ENCODE measurements at places on chromosomes 7 and 10.

- DNase-seq = no peak
Measured at GRCh38 chr10:32923849-32924248, 34.2 kb downstream of the ITGB1 start.

- peak; percentile 13 for DNase-seq
Measured at GRCh38 chr10:105925045-105925785, 1239.3 kb downstream of the SORCS1 start.

DNA sequence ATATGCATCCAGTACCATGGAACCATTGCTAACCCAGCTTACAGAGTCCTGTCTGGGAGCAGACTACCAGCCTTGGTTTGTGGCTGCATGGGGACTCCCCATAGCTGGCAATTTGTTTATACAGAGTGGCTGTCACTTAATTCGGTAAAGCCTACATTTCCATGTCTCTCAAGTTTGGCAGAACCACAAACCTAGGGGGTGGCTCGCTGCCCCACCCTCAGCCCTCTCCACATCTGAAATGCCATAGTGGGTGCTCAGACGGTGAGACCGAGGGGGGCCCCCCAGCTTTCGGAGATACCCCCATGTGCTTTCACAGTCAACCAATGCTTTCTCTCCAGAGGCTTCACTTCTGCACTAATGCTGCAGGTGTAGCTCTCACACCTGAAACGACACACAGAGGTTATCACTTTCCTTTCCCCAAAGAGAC, 75.5 kb upstream of the KAT6B start:
- no peak for DNase-seq

- no peak for DNase-seq
Measured at GRCh38 chr10:64039198-64039597, 518.0 kb downstream of the REEP3 start.

DNA sequence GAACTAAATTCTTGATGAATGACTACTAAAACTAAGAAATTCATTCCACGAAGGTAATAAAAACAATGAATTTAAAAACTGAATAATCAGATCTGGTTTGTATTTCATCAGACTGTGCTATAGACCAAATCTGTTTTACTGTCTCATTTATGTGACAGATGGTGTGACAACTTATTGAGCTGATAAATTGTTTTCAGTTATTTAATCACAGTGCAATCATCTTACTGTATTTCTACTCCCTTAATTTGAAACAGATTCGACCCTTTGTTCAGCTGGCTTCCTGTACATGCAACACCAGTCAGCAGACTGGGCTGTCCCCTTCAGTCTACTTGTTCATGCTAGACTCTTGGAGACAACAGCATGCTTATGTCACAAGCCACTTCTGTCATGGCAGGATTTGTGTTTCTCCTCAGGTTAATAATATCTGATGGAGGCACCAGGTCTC, 150.9 kb downstream of the MBL2 start:
- DNase-seq = no peak

DNA sequence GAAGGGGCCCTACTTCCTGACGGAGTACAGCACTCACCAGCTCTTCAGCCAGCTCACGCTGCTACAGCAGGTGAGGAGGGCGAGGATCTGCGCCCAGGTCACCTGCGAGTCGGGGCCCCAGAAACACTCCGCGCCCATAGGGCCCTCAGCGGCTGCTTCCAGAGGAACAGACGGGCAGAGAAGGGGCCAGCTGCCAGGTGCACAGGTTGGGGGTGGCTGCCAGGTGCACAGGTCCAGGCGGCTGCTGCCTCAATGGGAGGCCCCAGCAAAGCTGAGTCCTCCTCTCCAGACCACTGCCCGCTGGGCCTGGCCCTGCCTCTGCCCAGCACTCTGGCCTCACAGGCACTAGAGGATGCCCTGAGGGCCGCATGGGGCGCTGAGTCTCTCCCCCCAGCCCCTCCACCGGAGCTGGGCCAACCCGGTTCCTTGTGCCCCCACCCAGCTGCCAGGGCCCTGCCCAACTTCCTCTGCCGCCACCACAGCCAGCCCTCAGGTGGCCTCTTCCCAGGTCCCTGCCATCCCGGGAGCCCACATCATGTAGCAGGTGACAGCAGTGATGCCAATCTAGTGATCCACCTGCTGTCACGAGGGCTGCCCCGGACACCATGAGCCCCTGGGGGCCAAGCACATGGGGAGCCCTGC, 17.0 kb upstream of the UTF1 start:
- DNase-seq = no peak

- no peak for DNase-seq
Measured at GRCh38 chr7:66627881-66628360, 760 bp upstream of the KCTD7 start.

DNA sequence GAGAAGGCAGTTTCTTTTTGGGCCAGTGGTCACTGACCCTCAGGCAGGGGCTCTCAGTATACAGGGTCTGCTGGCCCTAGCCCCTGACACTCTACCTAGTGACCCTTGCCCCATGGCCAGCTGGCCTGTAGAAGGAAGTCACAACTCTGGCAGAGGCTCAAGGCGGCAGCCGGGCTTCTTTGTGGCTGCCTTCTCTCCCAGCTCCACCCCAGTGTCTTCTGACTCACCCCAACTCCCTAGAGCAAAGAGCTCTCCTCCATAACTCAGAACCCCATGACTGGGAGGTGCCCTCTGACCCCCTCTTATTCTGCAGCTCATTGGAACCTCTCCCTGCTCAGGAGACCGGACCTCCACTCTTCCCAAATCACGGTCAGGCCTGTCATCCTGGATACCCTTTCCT, 358.2 kb downstream of the FGFR2 start:
- no peak for DNase-seq

DNA sequence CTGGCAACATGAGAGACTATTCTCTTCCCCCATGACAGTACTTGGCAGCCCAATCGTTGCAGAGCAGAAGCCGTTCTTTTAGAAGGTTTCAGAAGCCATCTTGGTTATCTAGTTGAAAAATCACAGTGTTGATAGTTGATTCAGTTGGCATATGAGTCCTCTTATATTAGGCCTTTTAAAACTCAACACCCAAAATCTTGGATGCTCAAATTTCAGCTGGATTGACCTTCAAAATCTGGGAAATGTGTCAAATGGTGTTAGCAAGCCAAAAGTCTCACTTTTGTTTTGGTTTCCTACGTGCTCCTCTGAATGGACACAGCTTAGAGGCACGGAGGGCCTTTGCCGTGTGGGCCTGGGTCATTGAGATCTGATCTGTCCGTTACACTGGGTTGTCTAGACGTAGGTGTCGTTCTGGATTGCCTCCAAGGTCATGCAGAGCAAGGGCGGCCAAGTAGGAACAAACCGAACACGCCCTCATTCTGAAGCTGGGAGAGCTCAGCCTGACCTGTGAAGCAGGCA, 59.3 kb upstream of the BMPER start:
- DNase-seq = no peak

DNA sequence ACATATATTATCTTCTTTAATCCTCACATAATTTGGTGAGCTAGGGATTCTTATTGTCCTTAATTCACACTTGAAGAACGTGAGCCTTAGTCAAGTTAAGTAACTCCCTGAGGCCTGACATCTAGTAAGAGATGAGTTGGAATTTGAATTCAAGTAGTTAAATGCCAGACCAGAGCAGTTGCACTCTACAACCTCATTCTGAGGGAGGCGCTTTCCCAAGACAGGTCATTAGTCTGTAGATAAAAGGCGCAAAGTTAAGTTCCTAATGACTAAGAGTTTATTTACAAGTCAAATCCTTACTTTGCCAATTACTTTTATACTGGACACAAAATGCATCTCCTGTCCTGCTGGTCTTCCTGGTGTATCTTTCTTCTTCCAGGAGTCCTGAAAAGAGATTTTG, 3.6 kb upstream of the EXOC6 start:
- DNase-seq = no peak

GRCh38 chr7:100585511-100586265, at the start of gene LRCH4:
TSS of gene LRCH4 (minus strand) at chr7:100586129. CDS start at chr7:100586100, 29 bp downstream.
- peak; percentile 74 for DNase-seq

- no peak for DNase-seq
Measured at GRCh38 chr7:156731651-156732050, 91.1 kb downstream of the RNF32 start.

DNA sequence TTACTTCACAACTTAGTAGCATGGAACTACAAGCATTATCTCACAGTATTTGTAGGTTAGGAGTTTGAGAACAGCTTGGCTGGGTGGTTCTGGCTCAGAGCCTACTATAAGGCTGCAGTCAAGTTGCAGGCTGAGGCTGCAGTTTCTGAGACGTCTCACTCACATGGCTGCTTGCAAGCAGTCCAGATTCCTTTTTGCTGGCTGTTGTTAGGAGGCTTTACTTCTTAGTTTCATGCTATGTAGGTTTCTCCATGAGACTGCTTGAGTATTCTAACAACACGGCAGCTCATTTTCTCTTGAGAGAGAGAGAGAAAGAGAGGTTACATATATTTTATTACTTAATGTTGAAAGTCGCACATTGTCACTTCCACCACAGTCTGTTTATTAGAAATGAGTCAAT, 1073.9 kb downstream of the NXPH1 start:
- DNase-seq = no peak

DNA sequence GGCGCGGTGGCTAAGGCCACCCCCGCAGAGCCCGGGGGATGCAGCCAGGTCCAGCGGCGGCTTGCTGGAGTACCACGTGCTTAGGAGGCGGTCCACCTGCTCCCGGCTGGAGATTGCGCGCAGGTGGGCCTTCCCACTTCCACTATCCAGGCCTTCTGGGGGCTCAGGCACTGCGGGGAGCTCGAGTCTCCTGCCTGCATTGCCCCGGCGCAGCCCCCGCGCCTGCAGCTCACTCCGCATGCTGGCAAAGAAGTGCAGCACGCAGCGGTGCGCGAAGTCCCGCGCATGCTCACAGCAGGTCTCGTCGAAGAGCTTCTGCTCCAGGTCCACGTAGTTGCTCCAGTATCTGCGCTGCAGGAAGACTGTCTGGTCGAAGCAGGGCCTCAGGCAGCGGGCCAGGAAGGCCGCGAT, 5.8 kb downstream of the CALHM3 start:
- DNase-seq = no peak

DNA sequence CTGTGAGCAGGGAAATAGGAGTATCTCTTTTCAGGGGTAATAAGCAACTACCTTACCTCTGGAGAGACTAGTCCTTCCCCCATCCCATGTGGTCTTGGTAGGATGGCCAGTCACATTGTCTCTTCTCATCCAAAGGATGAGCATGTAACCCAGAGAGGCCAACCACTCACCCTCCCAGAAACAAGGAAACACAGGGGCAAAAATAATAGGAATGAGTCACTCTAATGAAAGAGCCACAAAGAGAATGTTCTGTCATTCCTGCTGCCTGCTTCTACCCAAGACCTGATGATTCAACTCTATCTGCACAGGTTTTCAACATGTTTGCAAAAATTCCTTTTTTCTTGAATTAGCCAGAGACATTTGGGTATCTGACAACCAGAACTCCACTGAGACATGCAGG, 99.3 kb upstream of the NFE2L3 start:
- DNase-seq = no peak

GRCh38 chr10:44460416-44460815, 75.5 kb upstream of the CXCL12 start:
- no peak for DNase-seq

GRCh38 chr10:62095181-62096122, 173.2 kb downstream of the RTKN2 start:
- DNase-seq = no peak

- no peak for DNase-seq
Measured at GRCh38 chr10:37125191-37125732, at the start of gene ANKRD30A. TSS of gene ANKRD30A (plus strand) at chr10:37125598. CDS start at chr10:37125788, 190 bp downstream.

DNA sequence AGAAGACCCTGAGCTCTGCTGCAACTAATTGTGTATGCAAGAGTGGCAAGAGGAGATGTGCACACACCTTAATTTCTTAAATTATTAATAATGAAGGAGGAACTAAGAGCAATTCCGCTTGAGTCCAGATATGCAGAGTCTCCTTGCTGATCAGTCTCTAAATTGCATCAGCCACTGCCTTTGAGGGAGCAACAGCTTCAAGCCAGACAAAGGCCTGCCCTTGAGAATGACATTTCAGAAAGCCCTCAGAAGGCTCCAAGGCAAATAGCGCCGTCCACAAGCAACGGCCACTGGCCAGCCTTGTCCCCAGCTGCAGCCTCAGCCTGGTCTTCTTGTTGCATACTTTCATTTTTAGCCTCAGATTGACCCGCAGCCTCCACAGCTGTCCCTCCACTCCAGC, 110.6 kb upstream of the RNF32 start:
- no peak for DNase-seq

GRCh38 chr10:79069325-79070080, 737 bp downstream of the ZMIZ1 start:
- DNase-seq = peak; percentile 32

- no peak for DNase-seq
Measured at GRCh38 chr10:84158061-84158460, 15.5 kb upstream of the GPR15LG start.

DNA sequence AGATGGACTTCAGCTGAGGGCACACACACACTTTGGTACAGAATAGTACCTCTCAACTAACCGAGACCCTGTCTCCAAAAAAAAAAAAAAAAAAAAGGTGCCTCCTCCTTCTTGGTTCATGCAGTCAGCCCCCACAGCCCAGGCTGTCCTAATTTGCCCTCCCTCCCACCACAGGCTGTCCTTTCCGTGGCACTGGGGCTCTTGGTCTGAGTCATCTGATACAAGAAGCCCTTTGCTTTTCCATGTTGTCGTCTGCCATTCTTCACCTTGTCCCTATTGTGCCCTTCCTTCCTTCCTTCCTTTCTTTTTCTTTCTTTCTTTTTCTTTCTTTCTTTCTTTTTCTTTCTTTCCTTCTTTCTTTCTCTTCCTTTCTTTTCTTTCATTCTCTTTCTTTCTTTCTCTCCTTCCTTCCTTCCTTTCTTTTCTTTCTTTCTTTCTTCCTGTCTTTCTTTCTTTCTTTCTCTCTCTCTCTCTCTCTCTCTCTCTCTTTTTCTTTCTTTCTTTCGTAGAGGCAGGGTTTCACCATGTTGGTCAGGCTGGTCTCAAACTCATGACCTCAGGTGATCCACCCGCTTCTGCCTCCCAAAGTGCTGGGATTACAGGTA, 96.0 kb upstream of the IKZF1 start:
- DNase-seq = no peak

- DNase-seq = no peak
Measured at GRCh38 chr10:48331436-48331835, 25.0 kb downstream of the MAPK8 start.

DNA sequence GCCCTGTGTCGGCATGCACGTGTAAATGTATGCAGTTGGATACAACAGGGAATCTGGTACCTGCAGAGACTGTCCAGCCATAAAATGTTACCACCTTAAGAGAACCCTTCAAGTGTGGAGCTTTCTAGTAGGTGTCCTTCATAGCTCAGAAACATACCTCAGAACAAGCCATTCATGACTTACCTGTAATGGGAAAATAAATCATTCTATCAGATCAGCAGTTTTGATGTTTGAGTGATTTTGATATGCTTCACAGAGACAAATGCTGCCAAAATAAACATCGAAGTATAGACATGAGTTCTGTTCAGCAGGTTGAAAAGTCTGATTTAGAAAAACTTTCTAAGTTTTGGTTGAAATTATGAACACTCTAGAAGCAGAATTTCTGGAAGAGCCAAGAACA, 33.5 kb upstream of the UMAD1 start:
- no peak for DNase-seq

Data from WTC11 (cell line).